ENCODE measurements at places on chromosomes 5 and 9. TPM values are rescaled to one million over a fixed set of nuclear protein-coding genes. Genes with fewer than 3 reads are reported as not detected.

The ENHO gene
- 23.5 TPM for total RNA-seq

GRCh38 chr9:98807814-98808195 is 335 bp downstream of the GALNT12 start:
- no peak for DNase-seq

- DNase-seq = peak; percentile 85
Observed at GRCh38 chr9:135864447-135865049, 42.8 kb downstream of the CAMSAP1 start.

DNA sequence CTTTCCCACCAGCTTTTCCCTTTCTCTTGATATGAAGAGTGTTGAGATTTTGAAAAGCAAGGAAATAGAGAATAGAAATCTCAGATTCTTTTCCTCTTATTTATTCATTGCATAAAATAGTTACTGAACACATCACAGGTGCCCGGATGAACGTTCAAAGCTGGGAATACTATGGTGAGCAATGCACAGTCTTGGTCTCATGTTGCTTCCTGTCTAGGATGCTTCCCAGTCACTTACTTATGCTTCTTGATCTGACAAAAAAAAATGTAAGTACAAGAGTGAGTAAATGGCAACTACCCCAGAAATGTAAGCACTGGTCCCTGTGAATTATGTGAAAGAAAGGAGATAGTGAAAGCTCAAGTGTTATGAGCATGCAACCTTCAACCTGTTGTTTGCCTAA is 153.5 kb upstream of the S1PR3 start:
- DNase-seq = no peak

GRCh38 chr5:38642189-38642911 is 85.9 kb upstream of the LIFR start:
- no peak for DNase-seq

- DNase-seq = no peak
Observed at GRCh38 chr5:154084062-154084639, 45.4 kb downstream of the MFAP3 start.

GRCh38 chr5:157143127-157143971 is 684 bp upstream of the MED7 start:
- DNase-seq = peak; percentile 72

- DNase-seq = no peak
Observed at GRCh38 chr5:126277762-126278161, 145.4 kb upstream of the GRAMD2B start.

- no peak for DNase-seq
Observed at GRCh38 chr5:168319774-168320173, 28.3 kb downstream of the WWC1 start.

DNA sequence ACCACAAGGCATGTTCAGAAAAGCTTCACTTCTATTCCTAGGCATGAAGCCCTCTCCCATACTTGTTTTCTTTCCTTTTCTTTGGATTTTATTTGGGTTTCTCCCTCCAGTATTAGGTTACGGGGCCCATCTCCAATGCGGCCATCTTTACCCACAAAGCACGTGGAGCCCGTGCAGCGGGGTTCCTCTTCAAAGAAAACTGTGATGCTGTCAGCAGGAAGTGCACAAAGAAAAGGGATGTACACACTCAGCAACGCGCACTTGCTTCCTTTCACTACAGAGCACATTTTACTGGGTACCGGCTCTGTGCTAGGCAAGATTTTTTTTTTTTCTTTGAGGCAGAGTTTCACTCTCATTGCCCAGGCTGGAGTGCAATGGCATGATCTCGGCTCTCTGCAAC is 106.6 kb downstream of the COL23A1 start:
- DNase-seq = peak; percentile 61

DNA sequence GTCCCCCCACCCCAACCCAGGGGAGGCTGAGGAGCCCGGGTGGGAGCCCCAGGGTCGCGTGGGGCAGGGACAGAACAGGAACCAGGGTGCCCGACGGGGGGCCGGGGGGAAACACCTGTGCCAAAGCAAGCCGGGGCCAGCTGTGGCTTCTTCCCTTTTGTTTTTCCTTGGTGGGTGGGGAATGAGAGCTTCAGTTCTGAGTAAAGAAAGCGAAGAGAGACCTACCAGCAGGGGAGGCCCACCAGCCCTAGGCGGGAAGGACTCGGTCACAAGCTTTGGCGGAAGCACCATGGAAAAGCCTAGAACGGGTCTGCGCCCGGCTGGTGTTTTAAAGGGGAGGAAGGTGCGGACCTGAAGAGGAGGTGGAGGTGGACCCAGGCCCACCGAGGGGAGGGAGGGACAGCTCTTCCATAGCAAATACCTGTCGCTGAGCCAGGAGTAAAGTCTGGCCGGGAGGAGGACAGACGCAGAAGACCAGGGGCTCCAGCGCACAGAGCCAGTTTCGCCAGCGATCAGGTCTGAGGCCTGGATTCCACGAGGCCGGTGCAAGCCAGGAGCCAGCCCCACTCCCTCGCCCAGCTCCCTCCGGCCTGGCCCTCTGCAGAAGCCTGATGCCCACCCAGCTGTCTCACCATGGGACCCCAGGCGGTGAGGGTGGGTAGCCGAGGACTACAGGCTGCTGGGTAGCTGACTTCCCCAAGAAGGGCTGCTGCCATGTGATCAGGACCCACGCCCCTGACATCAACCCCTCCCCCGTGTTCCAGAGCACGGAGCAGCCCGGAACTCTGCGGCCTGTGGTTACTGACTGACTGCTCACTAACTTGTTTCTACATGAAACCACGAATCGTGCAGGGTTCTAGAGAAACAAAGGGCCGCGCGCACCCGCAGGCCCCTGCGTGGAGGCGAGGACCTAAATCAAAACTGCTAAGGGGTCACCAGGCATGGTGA is 849 bp upstream of the MGAT1 start:
- DNase-seq = peak; percentile 87

The F2RL2 gene
- 0.89 TPM for total RNA-seq

- DNase-seq = no peak
Observed at GRCh38 chr5:115542086-115542485, 2.5 kb downstream of the FEM1C start.

DNA sequence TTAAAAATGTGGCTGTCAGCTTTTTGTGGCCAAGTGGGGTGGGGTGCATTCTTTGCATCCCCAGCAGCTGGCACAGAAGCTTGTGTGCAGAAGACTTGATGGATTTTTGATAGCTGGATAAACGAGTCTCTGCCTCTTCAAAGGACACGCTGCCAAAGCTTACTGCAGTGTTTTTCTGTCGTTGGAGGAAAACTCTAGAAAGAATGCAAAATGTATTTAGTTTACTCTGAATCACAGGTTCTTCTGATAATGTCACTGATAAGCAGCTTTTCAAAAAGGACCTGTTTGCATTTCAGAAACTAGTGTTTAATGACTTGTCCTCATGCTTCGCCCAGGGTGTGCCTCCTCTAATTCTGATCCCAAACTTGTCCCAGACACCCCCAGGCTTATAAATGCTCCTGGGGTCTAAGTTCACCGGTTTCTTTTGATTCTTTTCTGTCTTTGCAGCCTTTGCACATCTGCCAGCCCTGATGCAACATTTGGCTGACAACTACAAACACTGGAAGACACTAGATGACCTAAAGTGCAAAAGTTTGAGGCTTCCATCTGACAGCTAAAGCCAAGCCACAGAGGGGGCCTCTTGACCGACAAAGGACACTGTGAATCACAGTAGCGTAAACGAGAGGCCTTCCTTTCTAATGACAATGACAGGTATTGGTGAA is 66.0 kb downstream of the WDR41 start:
- DNase-seq = no peak

GRCh38 chr5:158519433-158520021 is 580.2 kb downstream of the EBF1 start:
- DNase-seq = no peak

DNA sequence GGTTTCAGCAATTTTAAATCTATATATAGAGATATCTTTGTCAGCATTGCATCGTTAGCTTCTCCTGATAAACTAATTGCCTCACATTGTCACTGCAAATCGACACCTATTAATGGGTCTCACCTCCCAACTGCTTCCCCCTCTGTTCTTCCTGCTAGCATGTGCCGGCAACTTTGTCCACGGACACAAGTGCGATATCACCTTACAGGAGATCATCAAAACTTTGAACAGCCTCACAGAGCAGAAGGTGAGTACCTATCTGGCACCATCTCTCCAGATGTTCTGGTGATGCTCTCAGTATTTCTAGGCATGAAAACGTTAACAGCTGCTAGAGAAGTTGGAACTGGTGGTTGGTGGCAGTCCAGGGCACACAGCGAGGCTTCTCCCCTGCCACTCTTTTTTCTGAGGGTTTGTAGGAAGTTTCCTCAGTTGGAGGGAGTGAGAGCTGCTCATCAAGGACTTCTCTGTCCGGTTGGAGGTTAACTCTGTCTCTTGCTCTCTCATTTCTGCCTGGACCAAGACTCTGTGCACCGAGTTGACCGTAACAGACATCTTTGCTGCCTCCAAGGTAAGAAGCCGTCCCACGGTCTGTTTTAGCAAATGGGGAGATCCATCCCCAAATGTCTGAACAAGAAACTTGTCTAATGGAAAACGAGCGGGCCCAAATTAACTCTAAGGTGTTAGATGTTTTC is at the start of gene IL4:
Gene IL4, plus strand, starts transcription at position 51 of the 692 bp plus-strand sequence. Its CDS starts 62 bp downstream, at position 113.
- no peak for DNase-seq

The PCDHB5 gene
- 4.4 TPM for total RNA-seq

DNA sequence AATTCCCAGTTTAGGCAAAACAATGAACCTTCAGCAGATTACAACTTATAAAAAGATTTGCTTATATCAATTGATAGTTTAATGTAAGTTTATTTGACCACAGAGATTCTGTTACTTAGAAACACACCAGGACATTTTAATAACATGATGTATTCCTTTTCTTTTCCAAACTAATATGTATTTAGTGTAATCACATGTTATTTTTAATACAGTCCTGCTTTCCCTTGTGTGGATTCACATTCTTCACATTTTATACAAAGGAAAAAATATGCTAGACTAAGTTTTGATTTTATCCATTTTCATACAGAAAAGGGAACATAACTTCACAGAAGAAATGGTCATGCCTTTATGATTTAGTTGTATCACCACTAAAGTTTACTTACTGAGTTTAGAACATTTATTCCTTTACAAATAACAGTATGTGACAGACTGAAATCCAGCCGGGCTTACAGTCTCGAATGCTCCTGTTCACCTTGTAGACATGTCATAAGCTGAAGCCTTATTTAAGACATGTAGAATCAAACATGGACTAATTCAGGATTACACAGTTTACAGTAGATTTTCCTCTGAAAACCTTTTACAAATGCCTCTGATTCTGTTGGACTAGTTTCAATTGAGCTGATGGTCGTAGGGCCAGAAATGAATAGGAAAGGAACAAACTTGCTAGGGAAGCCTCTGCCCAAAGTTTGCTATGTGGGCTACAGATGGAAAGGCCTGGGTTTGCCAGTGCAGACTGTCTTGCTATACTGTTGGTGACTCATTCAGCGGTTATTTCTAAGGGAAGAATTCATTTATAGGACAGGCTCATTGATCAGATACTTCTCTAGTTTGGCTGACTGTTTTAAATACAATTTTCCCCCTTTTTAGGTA is 6.6 kb upstream of the ASPN start:
- DNase-seq = no peak

The STRBP gene
- 13.0 TPM for total RNA-seq

DNA sequence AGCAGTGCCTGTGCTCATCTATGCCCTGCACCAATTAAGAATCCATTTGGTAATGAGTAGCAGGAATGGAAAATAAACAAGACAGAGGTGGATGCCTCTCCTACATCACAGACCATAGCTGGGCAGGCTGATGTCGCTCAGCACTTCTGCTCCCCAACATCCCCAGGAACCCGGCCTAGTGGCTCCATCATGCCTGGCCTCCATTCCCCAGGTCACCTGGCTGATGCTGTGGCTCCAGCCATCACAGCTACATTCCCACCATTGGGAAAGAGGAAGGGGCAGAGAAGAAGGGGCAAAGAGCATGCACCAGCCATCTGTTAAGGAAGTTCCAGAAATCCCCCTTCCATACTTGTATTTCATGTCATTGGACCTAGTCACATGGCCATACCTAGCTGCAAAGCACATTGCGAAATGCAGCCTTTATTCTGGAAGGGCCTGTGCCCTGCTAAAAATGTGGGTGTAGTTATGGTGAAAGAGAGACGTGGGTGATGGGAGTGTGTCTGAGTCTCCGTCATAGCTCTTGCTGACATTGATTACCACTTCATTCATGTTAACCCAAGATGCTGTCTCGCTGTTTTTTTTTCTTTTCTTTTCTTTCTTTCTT is 86.1 kb upstream of the ADAMTS2 start:
- DNase-seq = no peak

The GNAQ gene
- total RNA-seq = 97.5 TPM

All from sciatic nerve (tissue), 2 donors.